ENCODE measurements at places on chromosomes 3 and 15. TPM values are rescaled to one million over a fixed set of nuclear protein-coding genes. Genes with fewer than 3 reads are reported as not detected.

DNA sequence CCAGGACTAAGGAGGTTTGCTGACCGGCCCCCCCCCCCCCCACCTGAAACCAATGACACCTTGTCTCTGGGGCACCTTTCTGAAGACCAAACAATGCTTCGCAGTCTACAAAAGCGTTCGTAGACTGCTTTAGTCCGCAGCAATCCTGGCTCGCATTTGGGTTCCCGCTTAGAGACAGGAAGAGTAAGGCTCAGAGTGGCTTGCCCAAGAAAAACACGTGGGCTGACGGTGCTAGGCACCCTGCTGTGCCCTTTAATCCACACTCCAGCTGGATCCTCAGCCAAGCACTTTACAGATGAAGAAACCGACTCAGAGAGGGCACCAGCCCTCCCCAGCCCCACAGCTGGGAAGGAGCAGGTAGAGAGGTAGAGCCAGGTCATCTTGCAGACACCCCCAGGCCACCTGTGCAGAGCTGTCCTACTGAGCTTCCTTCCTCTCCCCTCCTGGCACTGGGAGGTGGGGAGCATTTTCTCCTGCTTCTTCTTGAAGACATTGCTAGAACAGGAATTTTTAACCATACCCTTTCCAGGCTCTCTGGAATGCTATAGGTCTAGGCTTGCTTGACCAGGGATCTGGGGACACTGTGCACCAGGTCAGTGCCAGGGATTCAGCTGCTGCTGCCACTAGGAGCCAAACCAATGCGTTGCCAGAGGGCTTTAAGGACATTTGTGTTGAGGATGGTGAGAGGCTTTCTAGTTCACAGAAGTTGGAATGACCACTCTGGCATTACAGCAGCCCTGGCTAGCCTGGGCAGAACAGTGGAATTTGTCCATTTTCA lies 1.0 kb upstream of the KLF15 start:
- DNase-seq = no peak

DNA sequence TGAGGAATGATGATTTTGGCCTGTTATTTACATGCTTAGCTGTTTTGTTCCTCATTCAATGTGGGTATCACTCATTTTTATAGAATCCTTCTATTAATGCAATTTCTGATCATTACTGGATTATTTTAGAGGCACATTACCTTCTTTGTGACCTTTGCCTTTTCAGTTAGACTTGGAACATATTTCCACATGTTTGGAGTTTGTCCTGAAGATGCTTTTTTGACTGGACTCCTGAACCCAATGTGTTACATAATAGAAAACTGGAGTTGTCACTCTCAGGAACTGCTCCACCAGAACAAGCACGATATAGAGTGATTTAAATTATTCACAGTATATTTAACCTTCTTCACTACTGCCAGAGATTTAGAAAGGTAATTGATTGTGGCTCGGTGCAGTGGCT lies 59.5 kb downstream of the TP63 start:
- DNase-seq = no peak

GRCh38 chr15:48413304-48413703 lies 82.1 kb downstream of the DUT start:
- DNase-seq = no peak

GRCh38 chr3:157981819-157982218 lies 124.4 kb downstream of the SHOX2 start:
- DNase-seq = no peak

DNA sequence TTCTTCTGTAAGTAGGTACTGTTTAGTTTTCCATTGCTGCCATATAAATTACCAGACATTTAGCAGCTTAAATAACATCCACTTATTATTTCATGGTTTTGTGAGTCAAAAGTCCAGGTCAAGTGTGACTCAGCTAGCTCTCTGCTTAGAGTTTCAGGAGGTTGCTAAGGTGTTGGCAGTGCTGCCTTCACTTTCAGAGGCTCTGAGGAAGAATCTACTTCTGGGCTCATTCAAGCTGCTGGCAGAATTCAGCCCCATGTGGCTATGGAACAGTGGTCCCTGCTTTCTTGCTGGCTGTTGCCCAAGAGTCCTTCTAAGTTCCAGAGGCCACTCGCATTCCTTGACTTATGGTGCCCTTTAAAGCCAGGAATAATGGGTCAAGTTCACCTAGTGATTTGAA lies 4.5 kb downstream of the CFAP44 start:
- DNase-seq = no peak

GRCh38 chr3:3127432-3128010 lies 781 bp downstream of the TRNT1 start:
- DNase-seq = peak; percentile 8

GRCh38 chr3:183272791-183273190 lies 19.7 kb downstream of the B3GNT5 start:
- no peak for DNase-seq

GRCh38 chr3:4494895-4495264 lies 1.7 kb downstream of the ITPR1 start:
- no peak for DNase-seq

GRCh38 chr3:16334909-16335308 lies 69.9 kb downstream of the OXNAD1 start:
- DNase-seq = no peak

- no peak for DNase-seq
Measured at GRCh38 chr3:12193485-12194165, 34.9 kb upstream of the TIMP4 start.

GRCh38 chr15:23750179-23750578 lies 63.1 kb upstream of the NDN start:
- no peak for DNase-seq

DNA sequence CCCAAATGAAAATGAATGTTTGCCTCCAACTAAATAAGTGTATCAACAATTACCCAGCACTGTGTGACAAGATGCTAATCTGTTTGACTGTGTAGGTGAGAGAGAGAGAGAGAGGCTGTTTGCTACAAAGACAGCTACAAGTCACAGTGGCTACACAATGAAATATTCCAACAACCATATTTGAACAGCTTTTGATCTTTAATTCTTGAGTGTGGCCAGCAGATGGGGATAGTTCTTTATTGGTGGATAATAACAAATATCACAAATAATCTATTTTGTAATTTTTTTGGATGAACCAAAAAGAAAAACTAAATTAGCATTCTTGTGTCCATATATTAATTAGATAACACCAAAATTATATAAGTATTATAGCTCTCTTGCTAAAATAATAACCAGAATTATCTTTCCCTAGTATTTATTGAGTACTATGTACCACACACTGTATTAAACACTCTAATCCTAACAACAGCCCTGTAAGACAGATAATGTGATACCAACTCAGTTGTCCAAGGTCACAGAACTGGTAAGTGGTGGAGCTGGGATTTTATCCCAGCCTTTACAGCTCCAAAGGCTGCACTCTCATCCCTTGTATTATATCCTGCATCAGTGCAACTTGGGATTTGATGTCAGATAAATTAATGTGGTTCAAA lies 61.9 kb upstream of the C3orf80 start:
- DNase-seq = peak; percentile 24

GRCh38 chr3:108130236-108130635 lies 39.4 kb upstream of the CD47 start:
- no peak for DNase-seq

- no peak for DNase-seq
Measured at GRCh38 chr15:54456413-54456812, 478.2 kb downstream of the UNC13C start.

GRCh38 chr3:109234300-109234699 lies 82.0 kb downstream of the DPPA2 start:
- no peak for DNase-seq

DNA sequence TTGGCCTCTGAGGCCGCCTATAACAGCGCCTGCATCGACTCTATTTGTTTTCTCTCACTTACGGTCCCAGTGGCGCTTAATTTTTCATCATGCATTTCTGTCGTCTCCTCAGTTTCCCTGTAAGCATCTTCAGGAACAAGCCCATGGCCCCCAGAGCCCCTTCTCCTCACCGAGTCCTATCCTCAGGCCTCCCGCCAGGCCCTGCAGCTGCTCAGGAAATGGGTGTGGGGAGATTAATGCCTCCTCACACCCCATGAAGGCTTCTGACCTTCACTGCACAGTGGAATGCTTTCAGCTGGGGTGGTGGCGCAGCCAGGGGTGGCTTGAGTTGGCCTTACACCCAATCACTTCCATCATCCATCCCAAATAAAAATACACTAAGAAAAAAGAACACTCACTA lies 260.4 kb downstream of the FAM43A start:
- DNase-seq = no peak

GRCh38 chr15:76359152-76359551 lies 22.6 kb downstream of the ISL2 start:
- no peak for DNase-seq

DNA sequence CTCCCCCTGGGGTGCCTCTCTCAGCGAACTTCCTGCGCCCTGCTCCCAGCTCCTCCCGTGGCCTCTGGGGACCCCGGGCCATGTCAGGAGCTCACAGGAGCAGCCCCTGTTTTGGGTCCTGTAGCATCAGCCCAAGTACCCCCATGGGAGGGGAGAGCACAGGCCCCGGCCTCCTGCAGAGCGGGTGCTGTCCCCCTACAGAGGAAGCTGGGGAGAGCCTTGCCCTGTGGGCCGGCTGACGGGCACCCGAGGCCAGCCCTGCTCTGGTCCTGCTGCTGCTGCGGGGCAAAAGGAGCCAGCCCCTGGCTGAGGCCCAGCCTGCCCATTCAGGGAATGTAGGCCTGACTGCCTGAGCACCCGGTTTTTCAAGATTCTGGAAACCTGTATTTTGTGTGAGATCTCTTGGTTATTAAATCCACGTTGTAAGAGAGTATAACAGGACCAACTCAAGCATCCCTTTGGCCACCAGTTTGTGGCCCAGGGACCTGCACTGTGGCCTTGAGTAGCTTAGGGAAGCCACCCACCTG lies 12.4 kb downstream of the PLXNA1 start:
- no peak for DNase-seq

GRCh38 chr3:5022966-5023776 lies 43.9 kb downstream of the BHLHE40 start:
- DNase-seq = no peak

DNA sequence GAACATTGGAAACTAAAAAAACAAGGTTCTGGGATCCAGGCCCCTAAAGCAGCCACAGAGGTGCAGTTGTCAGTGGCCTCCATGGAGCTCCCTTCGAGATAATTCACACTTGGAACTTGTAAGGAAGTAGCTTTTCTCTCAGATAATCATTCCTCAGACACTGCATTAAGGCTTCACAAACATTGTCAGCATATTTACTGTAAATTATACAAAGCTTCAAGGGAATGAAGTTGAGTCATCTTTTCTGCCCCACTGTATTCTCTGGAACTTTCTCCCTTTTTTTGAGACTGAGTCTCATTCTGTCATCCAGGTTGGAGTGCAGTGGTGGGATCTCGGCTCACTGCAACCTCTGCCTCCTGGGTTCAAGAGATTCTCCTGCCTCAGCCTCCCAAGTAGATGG lies 7.1 kb downstream of the BLOC1S6 start:
- no peak for DNase-seq

DNA sequence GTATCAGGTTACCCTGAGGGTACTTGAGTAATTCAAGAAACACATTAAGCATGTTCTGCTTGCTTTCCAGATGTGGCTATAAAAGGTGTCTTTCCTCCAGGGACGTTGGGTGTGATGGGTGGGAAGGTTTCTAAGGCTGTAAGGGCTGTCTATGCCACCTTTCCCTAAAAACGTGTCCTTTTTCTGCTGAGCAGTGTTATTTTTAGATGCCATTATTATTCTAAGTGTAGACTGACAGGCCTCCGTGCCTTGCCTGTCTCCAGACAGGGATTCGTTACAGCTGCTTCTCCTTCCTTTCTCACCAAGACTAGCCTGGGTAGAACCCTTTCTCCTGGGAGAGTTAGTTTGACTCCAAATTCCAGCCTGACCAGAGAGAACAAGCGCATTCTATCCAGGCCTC lies 26.8 kb upstream of the RHO start:
- no peak for DNase-seq

- no peak for DNase-seq
Measured at GRCh38 chr15:38883987-38884386, 319.4 kb upstream of the RASGRP1 start.

DNA sequence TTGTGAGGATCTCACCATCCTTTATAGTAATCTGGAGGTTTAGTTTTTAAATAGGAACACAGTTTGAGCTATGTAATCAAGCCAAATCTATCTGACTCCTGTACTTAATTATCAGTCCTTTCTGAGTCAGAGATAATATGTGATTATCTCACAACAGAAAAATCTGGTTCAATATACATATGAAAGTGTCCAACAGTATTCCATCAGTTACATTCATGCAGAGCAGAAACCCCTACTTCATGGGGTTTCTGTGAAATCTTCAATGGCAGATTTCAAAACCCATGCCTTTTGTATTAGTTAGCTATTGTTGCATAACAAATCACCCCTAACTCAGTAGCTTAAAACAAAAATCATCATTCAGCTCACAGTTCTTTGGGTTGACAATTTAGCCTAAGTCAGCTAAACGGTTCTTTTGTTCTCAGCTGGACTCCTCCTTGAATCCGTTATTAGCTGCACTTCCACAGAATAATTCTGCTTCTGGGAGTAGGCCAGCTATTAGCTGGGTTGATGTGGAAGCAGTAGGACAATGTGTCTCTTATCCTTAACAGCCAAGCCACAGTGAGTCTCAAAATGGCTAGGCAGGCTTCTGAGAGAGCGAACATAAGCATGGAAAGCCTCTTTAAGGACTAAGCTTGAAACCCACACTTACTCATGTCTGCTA lies 42.9 kb upstream of the ARPP21 start:
- DNase-seq = no peak

SPATA12 gene
- not detected for total RNA-seq

C2CD4B gene
- total RNA-seq = 0.41 TPM

SNRK gene
- total RNA-seq = 97.8 TPM

PTH1R gene
- 2.0 TPM for total RNA-seq

TNNC1 gene
- total RNA-seq = 0.41 TPM

SKOR1 gene
- total RNA-seq = 0.41 TPM

RBP2 gene
- total RNA-seq = not detected
